ENCODE measurements at places on chromosomes 1 and 21.
A peak's percentile ranks its signal among the peaks of the same experiment; 100 is the strongest.

DNA sequence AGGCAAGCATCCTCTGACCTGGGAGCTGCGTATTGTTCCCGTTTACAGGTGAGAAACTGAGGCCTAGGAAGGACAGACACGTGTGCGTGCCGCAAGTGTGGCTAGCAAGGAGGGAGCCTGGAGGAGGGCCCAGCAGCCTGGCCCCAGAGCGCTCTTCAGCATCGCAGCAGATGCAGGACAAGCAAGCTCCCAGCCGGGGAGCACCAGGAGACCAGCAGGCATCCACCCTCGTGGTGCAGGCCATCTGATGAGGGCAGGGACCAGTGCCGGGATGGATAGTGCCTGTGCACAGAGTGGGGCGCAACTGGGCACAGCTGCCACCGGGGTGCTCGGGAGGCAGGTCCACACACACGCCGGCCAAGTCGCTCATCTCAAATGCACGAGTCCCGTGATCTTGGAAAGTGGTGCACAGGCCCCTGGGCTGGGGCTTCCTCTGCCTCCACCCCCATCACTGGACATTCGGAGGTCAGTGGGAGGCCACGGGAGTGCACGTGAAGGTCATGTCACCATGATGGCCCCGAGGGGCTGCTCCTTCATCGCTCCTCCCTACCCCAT, 55.1 kb downstream of the COL18A1 start:
- no peak for DNase-seq

- DNase-seq = no peak
These were observed 80.8 kb downstream of the DYRK1A start for GRCh38 chr21:37447288-37447936.

GRCh38 chr1:244200596-244200995, 149.5 kb downstream of the ZBTB18 start:
- DNase-seq = no peak

DNA sequence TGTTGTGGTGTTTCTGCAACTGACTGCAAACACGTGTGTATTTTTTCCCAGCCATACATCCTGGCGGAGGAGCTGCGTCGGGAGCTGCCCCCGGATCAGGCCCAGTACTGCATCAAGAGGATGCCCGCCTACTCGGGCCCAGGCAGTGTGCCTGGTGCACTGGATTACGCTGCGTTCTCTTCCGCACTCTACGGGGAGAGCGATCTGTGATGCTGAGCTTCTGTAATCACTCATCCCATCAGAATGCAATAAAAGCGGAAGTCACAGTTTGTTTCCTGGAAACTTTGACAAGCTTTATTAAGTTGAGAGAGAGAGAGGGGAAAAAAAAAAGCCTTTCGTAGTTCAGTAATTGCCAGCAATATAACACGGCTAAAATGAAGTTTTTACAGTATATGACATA, 32.7 kb upstream of the MTR start:
- DNase-seq = no peak

- peak; percentile 71 for DNase-seq
These were observed 10.7 kb downstream of the NEK7 start for GRCh38 chr1:198167436-198167934.
